ENCODE measurements at places on chromosomes 7 and 10. TPM values are rescaled to one million over a fixed set of nuclear protein-coding genes. Genes with fewer than 3 reads are reported as not detected.

The MPP7 gene
- not detected for total RNA-seq

The NUTM2D gene
- total RNA-seq = 1.7 TPM

The LRRC18 gene
- total RNA-seq = not detected

The TMEM176A gene
- not detected for total RNA-seq

The HYAL4 gene
- total RNA-seq = not detected

The ABHD11 gene
- total RNA-seq = 25.6 TPM

The DYDC1 gene
- total RNA-seq = not detected

The GPC2 gene
- 0.96 TPM for total RNA-seq

The CYP51A1 gene
- 39.7 TPM for total RNA-seq

The EBLN1 gene
- not detected for total RNA-seq

The FEZF1 gene
- total RNA-seq = not detected

The YWHAG gene
- 261 TPM for total RNA-seq

The NRCAM gene
- total RNA-seq = 98.8 TPM

The BAMBI gene
- total RNA-seq = 13.7 TPM

The TMEM225B gene
- total RNA-seq = 0.76 TPM

The TMEM60 gene
- total RNA-seq = 27.4 TPM

The ZC3HAV1 gene
- 34.3 TPM for total RNA-seq

The TNPO3 gene
- total RNA-seq = 42.1 TPM

The MRLN gene
- total RNA-seq = not detected

The PRSS37 gene
- total RNA-seq = not detected

The AKR1C8 gene
- total RNA-seq = not detected

The GSTO2 gene
- 2.3 TPM for total RNA-seq

The LSM5 gene
- 94.1 TPM for total RNA-seq

The PSD gene
- 0.60 TPM for total RNA-seq

The GGCT gene
- 110 TPM for total RNA-seq

The SRRM3 gene
- total RNA-seq = 8.7 TPM

The FAM25G gene
- not detected for total RNA-seq

The MET gene
- 91.6 TPM for total RNA-seq

The CELF2 gene
- total RNA-seq = 0.07 TPM

The ENTPD1 gene
- 0.17 TPM for total RNA-seq

The XRCC2 gene
- total RNA-seq = 4.5 TPM

The STEAP1B gene
- not detected for total RNA-seq

The AGK gene
- 28.9 TPM for total RNA-seq

The GIMAP2 gene
- total RNA-seq = not detected

The NXPH1 gene
- total RNA-seq = not detected

The ANK3 gene
- 0.87 TPM for total RNA-seq

The OR2A5 gene
- total RNA-seq = not detected

The MYO3A gene
- total RNA-seq = not detected

The TAS2R4 gene
- total RNA-seq = 0.20 TPM

The PRXL2A gene
- 41.3 TPM for total RNA-seq

The LIPJ gene
- not detected for total RNA-seq

The GPRIN2 gene
- total RNA-seq = 24.0 TPM

The ELN gene
- total RNA-seq = 0.08 TPM

The TMEM178B gene
- 1.5 TPM for total RNA-seq

All from A549 treated with ZK216348 at 1 μM for 4 hours (cell line).